ENCODE measurements at places on chromosomes 7 and 10. TPM values are rescaled to one million over a fixed set of nuclear protein-coding genes. Genes with fewer than 3 reads are reported as not detected.

DNA sequence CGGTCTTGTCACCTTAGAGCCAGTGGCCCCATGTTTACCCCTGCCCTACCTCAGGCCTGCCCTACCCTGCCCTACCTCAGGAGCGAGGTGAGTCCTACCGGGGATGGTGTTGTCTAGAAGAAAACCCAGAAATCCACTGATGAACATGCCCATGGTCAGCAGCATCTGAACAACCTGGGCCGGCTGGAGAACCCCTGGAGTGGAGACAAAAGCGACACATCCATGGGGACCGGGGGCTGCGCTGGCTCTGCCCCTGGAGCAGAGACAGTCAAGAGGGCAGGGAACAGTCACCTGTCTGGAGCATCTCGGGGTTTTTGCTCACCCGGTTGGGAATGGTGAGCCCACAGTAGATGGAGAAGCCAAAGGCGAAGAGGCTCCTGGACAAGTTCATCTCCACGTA lies 36.3 kb downstream of the STRA8 start:
- no peak for DNase-seq
- peaks cover 4% of the 10 kb centered on the region for H3K27me3 ChIP-seq
- H3K36me3 ChIP-seq: no peaks in the 10 kb centered on the region
- no peak overlapping the region for H3K4me3 ChIP-seq
- H3K4me1 ChIP-seq: peaks cover 3% of the 10 kb centered on the region

DNA sequence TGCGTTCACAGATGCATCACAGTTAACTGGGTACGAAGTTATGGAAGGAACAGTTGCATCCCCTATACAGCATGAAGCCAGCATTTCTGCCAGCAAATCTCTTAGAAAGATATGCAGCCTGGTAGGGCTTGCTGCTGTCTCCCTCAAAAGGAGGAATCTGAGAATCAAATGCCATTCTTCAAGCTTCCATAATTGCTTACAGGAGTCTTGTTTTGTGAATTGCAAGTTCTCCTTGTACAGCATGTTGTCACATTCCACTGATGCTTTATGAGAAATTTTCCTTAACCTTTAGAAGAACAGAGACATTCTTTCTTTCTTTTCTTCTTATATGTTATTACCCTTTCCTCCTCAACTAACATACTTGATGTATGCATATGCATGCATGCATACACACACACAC lies 134.6 kb downstream of the CHRM2 start:
- no peaks in the 10 kb centered on the region for H3K27me3 ChIP-seq
- H3K4me1 ChIP-seq: no peaks in the 10 kb centered on the region
- no peak overlapping the region for H3K4me3 ChIP-seq
- H3K27ac ChIP-seq: no peak overlapping the region
- no peak for DNase-seq
- H3K36me3 ChIP-seq: no peaks in the 10 kb centered on the region

DNA sequence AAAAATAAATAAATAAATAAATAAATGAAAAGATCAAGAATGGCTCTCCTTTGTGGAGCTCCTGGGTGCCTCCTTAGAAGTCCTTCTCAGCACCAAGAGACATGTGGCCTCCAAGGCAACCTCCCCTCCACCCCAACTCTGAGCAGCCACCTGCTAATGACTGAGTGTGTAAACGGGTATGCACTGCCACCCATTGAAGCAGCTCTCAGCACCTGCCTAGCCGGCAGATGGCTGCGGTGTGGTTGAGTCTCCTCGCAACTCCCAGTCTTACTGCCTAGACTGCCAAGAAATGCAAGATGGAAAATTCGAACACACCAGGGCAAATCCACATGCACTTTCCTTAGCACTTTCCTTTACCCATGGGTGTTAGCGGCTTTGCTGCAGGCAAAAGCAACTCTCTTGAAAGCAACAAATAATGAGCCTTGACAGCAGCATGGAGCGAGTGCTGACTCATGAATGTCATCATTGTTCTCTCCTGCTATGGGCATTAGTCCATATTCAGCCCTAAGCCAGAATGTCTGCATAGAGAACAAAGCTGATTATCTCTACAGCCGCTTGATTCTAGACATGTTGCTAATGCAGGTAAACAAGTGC lies 913.9 kb upstream of the AUTS2 start:
- no peaks in the 10 kb centered on the region for H3K4me1 ChIP-seq
- no peaks in the 10 kb centered on the region for H3K27me3 ChIP-seq
- no peak for DNase-seq
- no peak overlapping the region for H3K27ac ChIP-seq
- no peak overlapping the region for H3K4me3 ChIP-seq
- no peaks in the 10 kb centered on the region for H3K36me3 ChIP-seq

DNA sequence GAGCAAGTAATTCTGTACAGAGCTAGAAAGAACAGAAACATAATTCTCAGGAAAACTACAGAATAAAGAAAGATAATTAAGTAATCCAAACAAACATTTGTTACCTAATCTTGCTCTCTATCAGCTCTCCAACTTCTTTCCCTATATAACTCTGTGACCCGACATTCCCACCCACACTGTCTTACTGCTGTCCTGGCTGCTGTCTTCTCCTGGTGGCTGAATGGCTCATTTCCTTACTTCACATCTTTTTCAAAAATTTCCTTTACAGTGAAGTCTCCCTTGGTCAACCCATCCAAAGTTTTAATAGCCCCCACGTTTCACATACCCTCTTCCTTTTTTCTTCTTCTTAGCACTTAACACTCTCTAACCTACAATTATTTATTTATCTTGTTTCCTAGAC lies 64.0 kb downstream of the HYCC1 start:
- H3K4me3 ChIP-seq: no peak overlapping the region
- H3K27ac ChIP-seq: no peak overlapping the region
- no peak for DNase-seq
- H3K27me3 ChIP-seq: no peaks in the 10 kb centered on the region

- DNase-seq: no peak
- H3K27ac ChIP-seq: no peak overlapping the region
- no peaks in the 10 kb centered on the region for H3K27me3 ChIP-seq
These were observed 197.6 kb downstream of the WDR11 start for GRCh38 chr10:121048749-121049148.

DNA sequence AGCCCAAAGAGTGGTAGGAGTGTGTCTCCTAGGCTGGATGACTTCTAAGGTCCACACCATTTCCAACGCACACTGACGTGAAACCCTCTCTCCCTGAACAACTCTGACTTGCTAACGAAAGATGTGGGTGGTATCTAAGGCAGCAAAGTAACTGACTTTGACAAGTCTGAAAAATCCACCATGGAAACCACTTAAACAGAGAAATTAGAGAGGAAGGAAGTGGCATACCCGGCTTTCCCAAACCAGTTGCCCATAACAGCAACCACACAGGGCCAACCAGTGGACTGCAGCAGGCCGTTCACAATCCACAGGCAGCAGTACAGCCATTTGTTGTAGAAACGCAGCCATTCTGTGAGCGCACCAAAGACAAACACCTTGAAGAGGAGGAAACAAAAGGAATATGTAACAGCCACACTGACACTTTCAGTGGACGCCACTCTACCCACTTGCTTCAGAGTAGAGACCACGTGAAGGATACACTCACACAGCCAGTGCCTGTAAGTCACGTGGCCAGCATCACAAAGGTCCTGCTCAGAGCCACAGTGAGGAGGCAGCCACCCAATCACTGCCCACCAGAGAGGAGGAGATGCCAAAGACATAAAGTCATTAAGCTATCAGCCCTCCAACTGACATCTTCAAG lies 39.8 kb downstream of the SLC37A3 start:
- peaks cover 28% of the 10 kb centered on the region for H3K4me1 ChIP-seq
- DNase-seq: peak; percentile 71
- no peaks in the 10 kb centered on the region for H3K27me3 ChIP-seq
- peaks cover 55% of the 10 kb centered on the region for H3K36me3 ChIP-seq
- H3K27ac ChIP-seq: peak overlapping the region; percentile 94
- H3K4me3 ChIP-seq: peak overlapping the region; percentile 68

GRCh38 chr10:99396471-99396870 lies 34.0 kb downstream of the GOT1 start:
- peaks cover 7% of the 10 kb centered on the region for H3K36me3 ChIP-seq
- peaks cover 2% of the 10 kb centered on the region for H3K27me3 ChIP-seq
- H3K4me3 ChIP-seq: no peak overlapping the region
- no peak overlapping the region for H3K27ac ChIP-seq

GRCh38 chr7:106947244-106947728 lies 82.2 kb downstream of the PIK3CG start:
- no peaks in the 10 kb centered on the region for H3K4me1 ChIP-seq
- no peak overlapping the region for H3K27ac ChIP-seq
- no peak overlapping the region for H3K4me3 ChIP-seq
- H3K36me3 ChIP-seq: no peaks in the 10 kb centered on the region
- DNase-seq: peak; percentile 70
- H3K27me3 ChIP-seq: peaks cover 15% of the 10 kb centered on the region

Gene CPN1
- total RNA-seq: not detected

Gene MBL2
- total RNA-seq: not detected

Gene PFKP
- 294 TPM for total RNA-seq

Gene IRF5
- total RNA-seq: 16.2 TPM

Gene DLX6
- not detected for total RNA-seq

Gene GNAI1
- 5.7 TPM for total RNA-seq

Data from activated CD4-positive, alpha-beta T cell treated with anti-CD3 and anti-CD28 coated beads, Interleukin-2, amount 10 ng/mL, durations not matched to agents 24 days and 14 days (primary cell).